ENCODE measurements at places on chromosomes 16 and 17.

DNA sequence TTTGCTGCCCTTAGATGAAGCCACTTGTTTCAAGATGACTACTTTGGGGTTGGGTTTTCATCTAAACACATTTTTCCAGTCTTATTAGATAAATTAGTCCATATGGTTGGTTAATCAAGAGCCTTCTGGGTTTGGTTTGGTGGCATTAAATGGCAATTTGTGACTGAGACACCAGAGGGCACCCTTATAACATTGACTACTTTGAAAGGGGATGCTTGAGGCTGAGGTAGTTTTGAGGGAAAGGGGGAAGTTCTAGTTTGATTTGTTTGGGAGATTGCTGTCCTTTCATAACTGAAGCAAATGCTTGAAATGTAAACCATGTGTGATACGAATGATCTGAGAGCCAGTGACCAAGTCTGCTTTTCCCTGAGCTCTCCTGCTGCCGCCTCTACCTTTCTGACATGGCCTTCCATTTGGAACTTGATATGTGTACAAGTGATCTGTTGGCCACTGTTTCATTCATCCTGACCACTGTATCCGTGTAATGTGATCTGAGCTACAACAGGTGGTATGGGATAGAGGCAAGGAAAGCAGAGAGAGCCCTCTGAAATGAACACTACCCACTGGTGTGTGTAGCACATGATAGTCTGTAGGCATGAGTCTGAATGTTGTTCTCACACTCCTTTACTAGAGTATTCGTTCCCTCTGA, 5.8 kb upstream of the RARA start:
- DNase-seq = peak; percentile 84

DNA sequence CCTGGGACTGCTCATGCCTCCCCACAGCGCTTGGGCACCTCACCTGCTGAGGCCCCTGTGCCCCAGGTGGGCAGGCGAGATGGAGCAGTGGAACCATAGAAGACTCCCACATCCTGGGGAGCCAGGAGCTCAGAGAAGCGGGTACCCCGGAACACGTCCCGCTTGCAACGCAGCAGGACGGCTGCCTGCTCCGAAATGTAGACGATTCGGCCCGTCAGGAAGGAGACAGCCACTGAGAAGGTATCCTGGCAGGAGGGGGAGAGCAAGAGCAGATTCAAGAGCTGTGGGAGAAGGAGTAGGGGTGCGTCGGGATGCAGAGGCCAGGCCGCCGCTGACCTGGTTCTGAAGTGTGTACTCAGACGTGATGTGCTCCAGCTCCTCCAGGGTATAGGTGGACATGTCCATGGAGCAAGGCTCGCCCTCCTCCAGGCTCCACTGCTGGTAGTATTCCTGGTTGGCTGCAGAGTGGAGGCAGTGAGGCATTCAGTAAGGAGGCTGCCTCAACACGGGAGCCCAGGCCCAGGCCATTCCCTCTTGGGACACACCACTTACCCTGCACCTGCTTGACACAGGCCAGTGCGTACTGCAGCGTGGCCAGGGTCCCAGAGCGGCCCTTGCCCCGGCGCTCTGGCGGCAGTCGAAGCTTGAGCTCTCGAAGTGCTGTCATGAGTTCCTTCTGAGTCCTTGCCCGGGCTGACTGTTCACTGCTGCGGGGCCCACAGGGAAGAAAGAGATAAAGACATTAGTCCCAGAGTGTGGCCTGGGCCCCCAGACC, 2.6 kb downstream of the PER1 start:
- DNase-seq = no peak

GRCh38 chr17:41571561-41572434, at the start of gene KRT9:
TSS of gene KRT9 (minus strand) at chr17:41572059. CDS start at chr17:41571992, 67 bp downstream.
- no peak for DNase-seq

DNA sequence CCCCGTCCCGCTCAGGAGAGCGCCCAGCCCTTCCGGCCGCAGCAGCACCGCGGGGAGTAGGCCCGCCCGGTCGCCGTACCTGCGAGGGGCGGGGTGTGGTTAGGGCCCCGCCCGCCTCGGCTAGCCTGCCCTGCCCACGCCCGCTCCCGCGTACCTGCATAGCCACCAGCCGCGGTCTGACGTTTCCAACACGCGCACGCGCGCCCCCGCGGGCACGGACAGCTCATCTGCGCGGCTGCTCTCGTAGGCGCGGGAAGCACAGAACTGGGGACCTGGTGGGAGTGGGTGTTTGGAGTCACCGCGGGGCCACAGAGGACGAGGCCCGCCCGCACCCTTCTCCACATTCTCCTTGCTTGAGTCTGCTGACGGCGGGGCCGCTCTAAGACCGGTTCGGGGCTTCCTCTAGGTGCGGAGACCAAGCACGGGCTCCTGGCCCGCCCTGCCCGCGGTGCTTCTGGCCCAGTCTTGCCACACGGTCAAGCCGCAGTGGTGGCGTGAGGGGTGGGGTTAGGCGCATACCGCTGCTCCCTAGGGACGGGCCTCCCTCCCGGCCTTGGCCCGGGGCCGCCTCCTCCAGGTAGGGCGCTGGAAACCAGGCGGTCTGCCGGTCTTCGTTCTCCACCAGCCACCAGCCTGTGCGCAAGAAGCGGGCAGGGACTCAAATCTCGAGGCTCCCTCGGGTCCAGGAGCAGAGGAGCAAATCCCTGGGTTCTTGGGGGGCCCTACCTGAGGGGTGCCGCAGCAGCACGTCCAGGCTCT, 1.8 kb downstream of the NOXO1 start:
- no peak for DNase-seq

DNA sequence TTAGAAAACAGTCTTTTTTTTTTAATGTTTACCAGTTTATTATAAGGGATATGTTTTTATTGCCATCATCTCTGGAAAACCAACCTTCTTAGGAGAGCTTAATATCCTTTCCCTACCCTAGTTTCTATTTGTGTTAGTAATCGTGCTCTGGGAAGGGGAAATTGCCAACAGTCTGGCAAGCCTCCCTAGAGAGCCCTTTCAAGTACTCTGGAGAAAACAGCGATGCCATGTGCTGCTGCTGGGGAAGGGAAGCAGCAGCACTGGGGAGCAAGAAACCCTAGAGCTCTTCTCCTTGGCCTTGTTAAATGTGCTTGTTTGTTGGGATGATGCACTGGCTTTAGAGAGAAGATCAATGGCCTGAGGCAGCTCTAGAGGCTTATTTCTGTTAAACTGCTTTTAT, 10.3 kb downstream of the RETREG3 start:
- no peak for DNase-seq

GRCh38 chr17:17492571-17492970, 3.6 kb downstream of the RASD1 start:
- DNase-seq = no peak

DNA sequence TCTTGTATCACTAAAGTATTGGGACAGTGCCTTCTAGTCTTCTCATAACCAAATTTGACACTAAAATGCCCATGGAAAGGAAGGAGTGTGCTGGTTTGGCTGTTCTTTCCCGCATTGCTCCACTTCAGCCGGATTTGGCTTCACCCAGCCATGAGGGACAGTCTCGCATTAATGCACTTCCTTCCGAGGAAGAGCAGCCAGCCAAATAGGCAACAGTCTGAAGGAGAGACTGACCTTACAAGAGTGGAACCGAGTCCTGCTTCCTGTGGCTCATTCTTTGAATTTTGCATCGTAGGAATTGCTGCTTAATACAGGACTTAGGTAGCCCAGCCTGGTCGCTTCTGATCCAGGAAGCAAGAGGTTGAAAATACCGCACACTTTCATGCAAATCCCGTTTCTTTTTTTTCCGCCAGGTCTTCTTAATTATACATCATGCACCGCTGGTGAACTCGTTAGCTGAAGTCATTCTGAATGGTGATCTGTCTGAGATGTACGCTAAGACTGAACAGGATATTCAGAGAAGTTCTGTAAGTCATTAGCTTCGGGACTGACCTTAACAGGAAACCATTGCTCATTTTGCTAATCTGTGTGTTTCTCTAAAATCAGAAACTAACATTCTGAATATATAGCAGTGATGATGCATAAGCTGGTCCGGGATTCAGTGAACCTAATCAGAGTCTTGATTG, 38.2 kb downstream of the CLEC16A start:
- no peak for DNase-seq

DNA sequence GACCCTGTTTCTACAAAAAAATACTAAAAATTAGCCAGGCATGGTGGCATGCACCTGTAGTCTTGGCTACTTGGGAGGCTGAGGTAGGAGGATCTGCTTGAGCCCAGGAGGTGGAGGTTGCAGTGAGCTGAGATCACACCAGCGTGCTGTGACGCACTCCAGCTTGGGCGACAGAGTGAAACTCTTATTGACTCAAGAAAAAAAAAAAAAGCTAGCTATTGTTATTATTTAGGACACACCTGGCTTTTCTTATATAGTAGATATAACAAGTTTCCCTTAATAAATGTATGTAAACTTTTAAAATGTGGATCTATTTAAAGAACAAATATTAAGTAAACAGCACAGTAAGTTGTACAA, 1.8 kb downstream of the RABEP2 start:
- no peak for DNase-seq

DNA sequence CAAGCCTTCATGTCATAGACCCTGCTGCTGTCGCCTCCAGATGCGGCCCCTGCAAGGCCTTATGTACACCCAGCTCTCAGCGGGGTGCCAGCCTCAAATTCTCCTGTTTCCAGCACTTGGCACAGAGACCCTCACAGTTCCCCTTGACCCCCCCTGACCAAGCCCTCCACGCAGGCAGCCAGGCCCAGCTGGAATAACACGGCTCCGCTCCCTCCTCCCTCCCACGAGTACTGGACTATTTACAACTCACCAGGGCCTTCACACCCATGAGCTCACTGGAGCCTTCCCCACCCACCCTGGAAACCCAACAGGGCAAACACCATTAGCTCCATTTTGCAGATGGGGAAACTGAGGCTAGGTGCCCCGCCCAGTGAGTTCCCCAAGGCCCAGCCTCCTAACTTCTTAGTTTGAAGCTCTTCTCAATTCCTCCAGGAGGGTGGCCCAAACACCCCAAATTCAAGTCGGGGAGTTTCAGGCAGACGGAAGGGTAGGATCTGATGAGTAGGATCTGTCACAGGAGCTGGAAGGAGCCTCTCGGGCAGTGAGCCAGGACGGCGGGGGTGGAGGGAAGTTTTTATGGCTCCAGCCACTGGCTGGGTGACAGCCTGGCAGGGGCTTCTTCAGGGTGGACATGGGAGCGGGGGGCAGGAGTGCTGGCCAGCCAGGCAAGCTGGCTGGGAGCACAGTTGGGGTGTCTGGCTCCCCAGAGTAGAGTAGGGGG, 17.5 kb upstream of the DLX4 start:
- no peak for DNase-seq

- DNase-seq = peak; percentile 43
These were observed 37.5 kb downstream of the OTOA start for GRCh38 chr16:21701271-21701670.

GRCh38 chr16:56728980-56729734, 772 bp upstream of the NUP93 start:
- DNase-seq = no peak

DNA sequence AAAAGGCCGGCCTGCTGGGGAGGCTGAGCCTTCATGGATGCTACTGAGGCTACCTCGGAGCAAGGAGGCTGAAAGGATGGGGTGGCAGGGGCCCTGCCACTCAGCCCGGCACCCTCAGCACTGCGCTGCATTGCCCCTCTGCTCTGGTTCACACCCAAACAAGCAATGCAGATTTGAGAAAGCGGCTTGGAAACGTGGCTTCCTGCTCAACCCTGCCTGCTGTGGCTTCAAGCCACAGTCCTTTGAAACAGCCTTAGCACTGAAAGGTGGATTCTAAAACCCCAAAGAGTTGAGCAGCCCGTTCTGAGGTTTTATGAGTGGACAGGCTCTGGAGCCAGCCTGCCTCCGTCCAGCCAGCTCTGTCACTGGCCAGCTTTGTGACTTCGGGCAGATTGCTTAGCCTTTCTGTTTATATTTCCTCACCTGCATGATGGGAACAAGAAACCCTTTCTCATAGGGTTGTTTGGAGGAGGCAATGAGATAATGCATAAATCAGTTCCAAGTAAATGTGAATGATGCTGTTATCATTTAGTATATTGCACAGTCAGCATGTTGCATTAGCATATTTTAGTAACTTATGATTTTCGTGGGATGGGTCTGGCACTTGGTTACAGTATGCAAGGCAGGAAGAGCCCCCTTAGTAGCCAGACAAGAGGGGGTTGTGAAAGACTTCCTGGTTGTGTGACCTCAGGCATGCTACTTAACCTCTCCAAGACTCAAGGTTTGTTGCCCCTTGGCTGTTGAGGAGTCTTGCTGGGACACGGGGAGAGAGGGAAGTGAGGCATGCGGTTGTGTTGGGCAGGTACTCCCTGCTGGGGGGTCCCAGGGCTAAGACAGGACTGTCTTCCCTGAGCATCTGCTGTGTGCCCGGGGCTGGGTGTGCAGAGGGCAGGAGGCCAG, 23.6 kb downstream of the CRISPLD2 start:
- no peak for DNase-seq

- no peak for DNase-seq
These were observed 25.0 kb upstream of the C16orf78 start for GRCh38 chr16:49348408-49349176.

- no peak for DNase-seq
These were observed at the start of gene COPZ2 for GRCh38 chr17:48037036-48037837. TSS of gene COPZ2 (minus strand) at chr17:48037797. CDS start at chr17:48037777, 20 bp downstream.

GRCh38 chr17:35559495-35560210, 966 bp downstream of the SLFN14 start:
- DNase-seq = no peak

DNA sequence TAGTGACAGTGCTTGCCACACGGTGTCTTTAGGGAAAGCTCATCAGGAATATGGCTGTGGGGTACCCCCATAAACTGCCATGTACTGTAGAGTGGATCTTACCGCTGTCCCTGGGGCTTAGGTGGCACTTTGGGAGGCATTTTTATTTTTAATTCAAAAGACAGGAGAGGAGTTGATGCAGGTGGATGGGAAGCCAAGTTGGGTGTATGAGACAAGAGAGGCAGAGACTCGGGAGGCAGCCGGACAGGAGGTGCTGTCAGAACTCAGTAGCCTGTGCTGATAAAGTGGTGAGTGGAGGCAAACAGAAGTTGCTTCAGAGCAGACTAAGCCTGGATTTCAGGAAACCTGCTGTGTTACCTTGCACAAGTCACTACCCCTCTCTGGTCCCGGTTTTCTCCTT, 185.9 kb downstream of the TMEM132E start:
- DNase-seq = no peak

GRCh38 chr16:89242795-89243200, 25.3 kb downstream of the ZNF778 start:
- DNase-seq = no peak

- DNase-seq = no peak
These were observed 16.4 kb upstream of the CPSF4L start for GRCh38 chr17:73278049-73278464.

DNA sequence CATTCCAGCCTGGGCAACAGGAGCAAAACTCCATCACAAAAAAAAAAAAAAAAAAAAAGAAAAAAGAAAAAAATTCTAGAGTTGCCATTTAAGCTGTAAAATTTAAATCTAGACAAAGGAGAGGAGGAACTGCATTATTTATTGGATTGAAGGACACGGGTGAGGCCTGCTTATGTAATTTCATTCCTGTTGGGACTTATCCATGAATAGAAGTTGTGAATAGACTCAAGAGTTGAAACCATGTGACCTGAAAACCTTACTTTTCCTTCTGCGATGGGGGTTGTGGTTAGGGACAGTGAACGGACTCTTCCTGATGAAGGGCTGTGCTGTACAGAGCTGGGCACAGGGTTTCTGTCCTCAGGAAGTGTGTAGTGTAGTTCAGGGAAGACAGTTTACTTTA, 22.5 kb downstream of the BANP start:
- no peak for DNase-seq

All from brain (organoid and tissue), 16 donors.